Neural cell (in vitro differentiated cells): ENCODE measurements at places on chromosomes 13 and 19. TPM values are rescaled to one million over a fixed set of nuclear protein-coding genes. Genes with fewer than 3 reads are reported as not detected.

TBXA2R gene
- not detected in 2 replicates for polyA plus RNA-seq

SIGLEC8 gene
- polyA plus RNA-seq = not detected in 2 replicates

FCAR gene
- not detected in 2 replicates for polyA plus RNA-seq

ZNF586 gene
- polyA plus RNA-seq = 22.0 and 23.7 TPM in 2 replicates

FPR1 gene
- not detected in 2 replicates for polyA plus RNA-seq

AP1M2 gene
- 0.38 and 3.7 TPM in 2 replicates for polyA plus RNA-seq

PLIN3 gene
- 0.71 and 1.7 TPM in 2 replicates for polyA plus RNA-seq

HIPK4 gene
- polyA plus RNA-seq = not detected in 2 replicates

ZNF578 gene
- 0.47 and 1.1 TPM in 2 replicates for polyA plus RNA-seq

ZNF808 gene
- polyA plus RNA-seq = 6.5 and 13.4 TPM in 2 replicates

SLC1A6 gene
- 46.6 and 51.7 TPM in 2 replicates for polyA plus RNA-seq
